GM13977 (cell line): ENCODE measurements at places on chromosomes 7 and 10.

DNA sequence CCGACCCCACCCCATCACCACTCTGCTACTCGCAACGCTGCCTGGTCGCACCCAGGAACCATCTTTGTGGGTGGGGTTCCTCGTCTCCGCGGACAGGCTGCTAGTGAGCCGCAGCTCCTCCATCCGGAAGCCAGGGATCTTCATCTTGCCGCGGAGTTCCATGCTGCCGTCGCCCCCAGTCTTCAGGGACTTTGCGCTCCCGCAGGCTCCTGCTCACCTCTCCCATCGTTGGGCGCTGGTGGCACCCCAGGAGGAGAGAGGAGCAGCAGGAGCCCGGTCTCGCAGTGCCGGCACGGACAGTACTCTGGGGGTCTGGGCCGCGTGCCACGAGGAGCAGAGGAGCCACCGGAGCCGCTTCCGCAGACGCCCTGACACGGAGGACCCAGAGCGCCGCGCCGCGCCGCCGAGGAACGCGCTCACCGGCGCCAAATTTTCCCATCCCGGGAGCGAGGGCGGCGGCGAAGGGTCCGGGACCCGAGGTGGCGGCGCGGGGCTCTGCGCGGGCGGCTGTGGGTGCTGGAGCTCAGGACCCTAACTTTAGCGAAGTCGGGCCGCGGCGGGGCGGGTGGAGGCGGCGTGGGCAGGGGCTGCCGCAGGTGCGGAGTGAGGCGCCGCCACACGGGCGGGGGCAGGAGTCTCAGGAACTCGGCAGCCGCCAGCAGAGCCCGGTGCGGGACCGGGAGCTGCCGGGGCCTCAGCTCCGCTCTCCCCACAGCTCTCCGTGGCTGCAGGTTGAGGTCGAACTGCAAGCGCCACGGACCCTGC lies 750.1 kb upstream of the SORCS1 start:
- no peak for DNase-seq

- no peak for DNase-seq
Measured at GRCh38 chr7:14321947-14322346, 332.5 kb upstream of the ETV1 start.

DNA sequence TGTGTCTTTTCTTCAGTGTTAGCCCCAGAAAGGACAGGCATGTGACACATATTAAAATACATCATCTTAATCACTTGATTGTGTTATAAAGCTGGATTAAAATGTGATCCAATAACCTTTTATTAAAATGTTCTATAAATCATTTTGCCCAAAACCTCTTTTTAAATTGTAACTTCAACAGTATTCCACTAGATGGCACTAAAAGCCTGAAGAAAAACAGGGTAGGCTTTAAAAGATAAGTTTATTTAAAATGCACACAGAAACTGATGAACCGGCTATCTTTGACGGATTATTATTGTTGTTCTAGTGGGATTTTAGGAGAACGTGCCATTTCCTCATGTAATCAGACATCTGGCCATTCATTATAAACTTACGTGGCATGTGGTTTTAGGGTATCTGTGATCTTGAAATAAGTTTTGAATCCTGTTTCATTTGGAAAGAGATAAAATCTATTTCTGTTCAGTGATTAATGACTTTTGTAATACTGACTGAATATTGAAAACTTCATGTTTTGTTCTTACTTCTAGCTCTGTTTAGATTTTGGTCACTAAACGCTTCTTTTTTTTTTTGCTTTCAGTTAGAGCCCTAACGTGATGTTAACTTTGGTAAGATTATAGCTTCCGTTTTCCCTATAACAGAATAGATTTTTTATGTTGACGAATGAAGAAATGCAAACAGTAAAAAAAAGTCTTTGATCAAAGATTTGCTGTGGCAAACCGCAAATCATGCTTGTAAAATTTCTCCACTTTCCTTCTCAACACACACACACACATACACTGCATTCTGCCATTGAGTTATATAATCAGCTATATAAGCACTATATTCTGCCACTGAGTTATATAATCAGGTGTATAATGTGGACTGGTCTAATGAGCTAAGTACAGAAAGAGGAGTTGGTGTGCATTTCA lies 13.6 kb downstream of the VPS50 start:
- no peak for DNase-seq

- no peak for DNase-seq
Measured at GRCh38 chr10:95097805-95098204, 28.5 kb upstream of the CYP2C8 start.

DNA sequence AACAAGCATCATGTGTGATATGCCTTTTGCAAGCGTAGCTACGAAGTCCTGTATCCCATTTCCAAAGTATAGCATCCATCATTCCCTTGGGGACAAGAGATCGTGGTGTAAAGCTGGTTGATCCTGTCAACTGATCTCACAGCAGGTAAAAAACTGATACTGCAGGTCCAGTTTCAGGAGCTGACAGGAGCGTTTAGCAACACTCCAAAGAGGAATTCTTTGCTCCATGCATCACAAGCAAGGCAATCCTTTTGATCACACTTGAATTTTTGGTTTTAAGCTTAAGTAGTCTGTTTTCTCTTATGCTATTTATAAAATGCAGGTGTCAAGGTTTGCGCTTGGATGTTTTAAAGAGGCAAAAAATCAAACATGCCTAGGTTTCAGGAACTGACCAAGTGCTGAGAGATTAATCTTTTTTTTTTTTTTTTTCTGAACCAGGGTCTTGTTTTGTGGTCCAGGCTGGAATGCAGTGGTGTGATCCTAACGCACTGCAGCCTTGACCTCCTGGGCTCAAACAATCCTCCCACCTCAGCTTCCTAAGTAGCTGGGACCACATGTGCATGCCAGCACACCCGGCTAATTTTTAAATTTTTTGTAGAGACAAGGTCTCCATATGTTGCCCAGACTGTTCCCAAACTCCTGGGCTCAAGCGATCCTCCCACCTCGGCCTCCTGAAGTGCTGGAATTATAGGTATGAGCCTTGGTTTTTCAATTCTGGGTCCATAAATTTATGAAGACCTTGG lies 1.8 kb upstream of the ZDHHC4 start:
- no peak for DNase-seq
